AML-193 (cell line): ENCODE measurements at places on chromosomes 1 and 21.

DNA sequence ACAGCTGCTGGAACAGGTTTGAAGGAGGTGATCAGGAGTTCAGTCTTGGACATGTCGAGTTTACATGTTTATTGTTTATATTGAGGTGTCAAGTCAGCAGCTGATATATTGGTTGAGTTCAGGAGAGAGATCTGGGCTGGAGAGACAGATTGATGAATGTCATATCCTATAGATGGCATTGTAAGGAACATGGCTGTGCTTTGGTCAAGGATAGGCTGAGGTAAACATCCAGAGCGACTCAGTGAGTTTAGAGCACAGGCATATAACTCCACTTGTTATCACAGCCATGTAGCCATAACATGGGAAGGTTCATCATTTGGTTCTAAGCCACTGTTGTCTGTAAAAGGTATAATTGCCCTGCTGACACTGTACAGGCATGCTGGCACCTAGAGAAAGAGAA is 5.5 kb upstream of the MYOCOS start:
- no peak for DNase-seq

GRCh38 chr1:41833519-41834000 is 85.2 kb downstream of the HIVEP3 start:
- no peak for DNase-seq

GRCh38 chr1:166066107-166066506 is 100.7 kb downstream of the FAM78B start:
- no peak for DNase-seq

GRCh38 chr1:231719485-231720183 is 93.0 kb downstream of the DISC1 start:
- no peak for DNase-seq

GRCh38 chr1:230103306-230104173 is 36.5 kb downstream of the GALNT2 start:
- no peak for DNase-seq

- DNase-seq: no peak
Measured at GRCh38 chr1:119966020-119966419, 69.7 kb upstream of the ADAM30 start.

- DNase-seq: no peak
Measured at GRCh38 chr1:240831191-240831631, 219.3 kb upstream of the GREM2 start.

DNA sequence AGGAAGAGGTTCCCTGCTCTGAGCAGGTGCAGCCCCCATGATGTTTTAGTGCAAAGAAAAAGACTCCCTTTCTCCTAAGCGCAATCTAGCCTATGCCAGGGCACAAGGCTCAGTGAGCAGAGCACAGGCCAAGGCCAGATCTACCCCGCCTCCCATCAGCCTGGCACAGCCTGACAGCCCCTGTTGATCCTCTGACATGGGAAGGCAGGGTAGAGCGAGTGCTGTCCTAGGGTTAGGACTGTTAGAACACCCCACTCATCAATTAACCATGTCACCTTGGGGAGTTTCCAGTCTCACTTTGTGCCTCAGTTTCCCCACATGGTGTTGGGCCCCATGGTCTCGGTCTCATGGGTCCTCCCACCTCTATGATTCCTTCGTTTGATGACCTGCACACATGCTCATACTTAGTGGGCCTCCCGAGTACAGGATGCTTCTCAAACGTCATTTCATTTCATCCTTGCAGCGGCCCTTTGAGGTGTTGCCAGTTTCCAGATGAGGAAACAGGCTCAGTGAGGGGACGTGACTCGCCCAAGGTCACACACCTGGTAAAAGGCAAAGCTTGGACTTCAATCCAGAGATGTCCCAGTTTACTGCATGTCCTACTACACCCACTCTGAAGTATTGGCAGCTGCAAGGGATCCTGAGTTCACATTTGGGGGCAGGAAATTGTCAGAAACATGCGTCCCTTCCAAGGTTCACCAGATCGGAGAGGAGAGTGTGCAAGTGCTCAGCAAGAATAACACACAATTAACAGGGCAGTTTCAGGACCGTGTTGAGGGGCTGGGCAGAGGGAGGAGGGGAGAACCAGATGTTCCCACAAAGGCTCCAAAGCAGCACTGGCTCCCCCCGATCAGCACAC is 213.3 kb downstream of the TRABD2B start:
- DNase-seq: no peak

DNA sequence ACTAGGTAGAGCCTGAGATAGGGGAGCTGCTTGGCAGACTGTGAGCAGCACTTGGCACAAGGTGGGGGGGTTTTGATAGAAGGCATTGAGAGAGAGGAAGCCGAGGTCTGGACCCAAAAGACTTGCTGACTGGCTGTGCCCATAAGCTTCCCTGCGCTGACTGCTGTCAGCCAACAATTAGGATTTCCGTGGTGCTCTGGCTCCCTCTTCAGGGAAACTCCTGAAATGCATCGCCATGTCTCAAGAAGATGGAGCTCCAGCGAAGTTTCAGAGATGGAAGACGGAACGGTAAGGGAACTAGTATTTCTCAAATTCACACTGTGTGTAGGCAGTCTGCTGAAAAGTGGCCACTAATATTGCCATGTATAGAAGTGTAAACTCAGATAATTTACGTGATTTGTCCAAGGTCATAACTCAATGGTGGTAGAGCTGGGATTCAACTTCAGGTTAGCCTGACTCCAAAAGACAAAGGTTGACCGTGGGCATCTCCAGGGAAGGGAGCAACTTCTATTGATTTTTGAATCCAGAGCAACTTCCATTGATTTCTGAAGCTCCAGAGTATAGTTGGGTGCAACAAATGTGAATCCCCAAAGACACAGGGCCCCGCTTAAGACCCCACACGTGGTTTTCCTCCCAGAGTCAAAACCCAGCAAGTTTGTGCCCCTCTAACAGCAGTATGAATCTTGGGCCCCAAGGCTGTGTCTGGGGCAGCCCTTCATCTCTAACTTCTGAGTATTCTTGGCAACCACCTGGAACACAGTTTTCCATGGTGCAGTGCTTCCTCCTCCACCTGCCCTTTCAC is 44.5 kb upstream of the CRNN start:
- peak; percentile 68 for DNase-seq

GRCh38 chr1:75214017-75214416 is 79.8 kb downstream of the LHX8 start:
- no peak for DNase-seq

DNA sequence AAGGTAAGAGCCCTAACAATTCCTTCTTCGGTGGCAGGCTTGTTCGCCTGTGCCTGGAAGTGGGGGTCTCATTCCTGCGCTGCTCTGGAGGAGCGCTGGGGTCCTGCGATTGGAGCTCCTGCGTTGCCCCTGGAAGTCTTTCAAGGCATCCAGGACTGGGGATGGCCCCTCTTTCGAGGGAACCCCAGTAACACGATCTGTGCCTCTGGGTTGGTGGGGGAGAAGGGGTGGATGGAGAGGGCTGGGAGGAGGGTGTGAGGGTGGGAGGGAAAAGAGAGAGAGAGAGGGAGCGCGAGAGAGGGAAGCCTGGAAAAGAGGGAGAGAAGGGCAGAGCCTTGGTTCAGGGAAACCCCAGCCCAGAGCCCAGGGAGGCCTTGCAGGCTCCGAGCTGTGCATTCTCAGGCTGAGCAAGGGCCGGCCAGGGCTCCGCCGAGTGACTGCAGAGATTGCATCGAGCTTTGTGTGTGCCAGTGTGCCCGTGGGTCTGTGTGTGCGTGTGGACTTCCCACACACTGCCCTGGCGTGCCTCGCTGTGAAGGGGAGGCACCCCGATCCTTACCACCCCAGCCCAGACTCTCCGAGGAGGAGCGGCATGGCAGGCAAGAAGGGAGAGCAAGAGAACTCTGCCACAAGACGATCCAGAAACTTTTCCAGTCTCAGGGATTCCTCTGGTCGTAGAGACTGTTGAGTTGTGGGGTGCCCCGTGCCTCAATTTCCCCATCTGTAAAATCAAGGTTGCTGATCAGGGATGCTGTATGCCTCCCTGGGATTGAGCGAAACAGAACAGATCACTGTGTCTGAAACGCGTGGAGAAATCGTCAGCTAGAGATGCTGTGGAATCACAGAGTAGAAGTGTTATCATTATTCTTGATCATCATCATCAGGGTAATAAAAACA is 619 bp downstream of the BCL9 start:
- DNase-seq: no peak

- DNase-seq: peak; percentile 33
Measured at GRCh38 chr1:203629016-203629506, 2.4 kb downstream of the ATP2B4 start.

DNA sequence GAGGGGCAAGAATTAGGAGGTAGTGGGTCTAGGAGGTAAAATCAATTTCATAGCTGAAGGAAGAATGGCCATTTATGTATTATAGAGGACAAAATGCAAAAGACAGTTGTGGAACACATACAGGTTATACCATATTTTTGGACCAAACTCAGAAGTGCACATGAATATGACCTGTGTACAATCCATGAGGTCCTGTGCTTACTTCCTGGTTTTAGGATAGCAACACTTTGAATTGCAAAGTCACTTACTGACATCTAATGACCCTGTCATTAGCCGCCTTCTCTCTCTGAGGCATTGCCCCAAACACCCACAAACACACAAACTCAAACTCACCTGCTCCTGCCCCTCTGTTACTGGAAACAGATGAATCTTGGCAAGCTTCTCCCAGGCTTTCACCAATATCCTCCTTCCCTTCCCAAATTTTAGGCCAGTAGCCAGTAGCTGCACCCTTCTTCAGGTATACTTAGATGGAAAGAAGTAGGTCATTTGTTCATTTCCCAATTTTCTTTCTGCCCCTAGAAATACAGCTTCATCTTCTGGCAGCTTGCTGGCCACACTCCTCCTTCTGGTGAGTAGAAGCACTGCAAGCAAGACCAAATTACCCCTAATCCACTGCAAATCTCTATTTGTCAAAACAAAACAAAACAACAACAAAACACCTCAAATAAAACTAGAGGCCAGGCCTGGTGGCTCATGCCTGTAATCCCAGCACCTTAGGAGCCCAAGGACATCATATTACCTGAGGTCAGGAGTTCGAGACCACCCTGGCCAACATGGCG is 13.7 kb upstream of the RPL5 start:
- DNase-seq: peak; percentile 41

- DNase-seq: no peak
Measured at GRCh38 chr1:160114085-160114484, 1.5 kb upstream of the ATP1A2 start.

DNA sequence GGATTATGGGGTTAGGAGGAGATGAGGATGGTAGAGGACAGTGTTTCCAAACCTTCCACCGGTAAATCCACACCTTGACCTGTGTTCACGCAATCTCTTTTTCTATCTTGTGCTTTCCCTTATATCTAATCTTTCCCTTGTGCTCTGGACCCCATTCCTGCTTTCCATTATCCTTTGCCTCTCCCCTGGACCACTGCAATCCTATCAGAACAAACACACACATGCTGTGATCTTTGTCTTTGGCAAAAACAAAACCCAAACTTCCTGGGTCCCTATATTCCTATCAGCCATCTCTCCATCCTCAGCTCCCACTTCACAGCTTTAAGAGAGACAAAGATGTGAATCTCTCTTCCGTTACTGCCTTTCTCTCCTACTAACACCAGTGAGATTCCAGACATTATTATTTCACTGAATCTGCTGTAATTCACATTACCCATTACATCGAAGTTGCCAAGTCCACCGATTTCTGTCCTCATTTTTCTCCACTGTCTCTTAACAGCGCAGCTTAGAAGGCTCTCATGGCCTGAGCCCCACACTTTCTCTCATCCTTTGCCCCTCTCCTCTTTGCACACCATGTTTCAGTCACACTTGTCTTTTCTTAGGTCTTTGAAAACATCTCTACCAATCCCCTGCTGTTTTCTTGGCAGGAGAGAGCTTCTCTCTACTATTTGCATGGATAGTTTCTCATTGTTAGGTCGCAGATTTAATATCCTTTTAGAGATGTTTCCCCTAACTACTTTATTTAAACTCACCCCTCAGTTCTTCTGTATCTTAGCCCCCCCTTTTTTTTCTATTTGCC is 230.0 kb upstream of the B3GALT2 start:
- no peak for DNase-seq

DNA sequence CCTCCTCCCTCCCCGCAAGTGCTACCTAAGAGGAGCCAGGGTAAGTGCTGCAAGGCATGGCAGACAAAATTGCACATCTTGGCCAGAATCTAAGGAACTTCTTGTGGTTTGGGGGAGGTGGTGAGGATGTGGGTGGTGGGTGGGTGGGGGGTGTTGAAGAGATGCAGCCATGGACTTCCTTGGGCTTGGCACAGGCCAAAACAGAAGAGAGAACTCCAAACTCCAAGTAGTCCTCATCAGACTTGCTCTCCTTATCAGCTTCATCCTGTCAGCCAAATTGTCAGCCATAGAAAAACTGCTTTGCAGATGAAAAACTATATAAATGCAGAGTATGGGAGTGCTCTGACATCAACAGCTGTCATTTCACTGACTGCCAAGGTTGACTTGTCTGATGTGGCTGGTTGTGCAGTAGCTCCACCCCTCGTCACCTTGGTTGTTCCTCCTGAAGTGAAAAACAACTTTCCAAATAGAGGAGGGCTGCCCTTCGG is 7.1 kb downstream of the AMIGO1 start:
- no peak for DNase-seq

DNA sequence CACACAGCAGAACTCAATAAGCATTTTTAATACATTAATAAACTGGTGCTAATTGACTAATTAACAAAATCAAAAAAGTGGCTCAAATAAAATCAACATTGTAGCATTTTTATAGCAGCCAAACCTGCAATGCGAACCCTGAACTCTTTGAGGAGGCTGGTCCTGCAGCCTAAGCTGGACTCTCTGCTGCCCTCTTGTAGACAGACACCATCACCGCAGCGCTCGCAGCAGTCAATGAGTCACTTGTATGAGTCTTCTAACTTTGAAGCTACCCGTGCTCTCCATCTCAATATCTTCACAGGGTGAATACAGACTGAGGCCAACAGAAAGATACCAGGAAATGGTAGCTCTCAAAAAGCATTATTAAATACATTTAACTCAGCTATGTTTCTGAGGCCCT is 9.7 kb upstream of the KRTAP7-1 start:
- peak; percentile 8 for DNase-seq

DNA sequence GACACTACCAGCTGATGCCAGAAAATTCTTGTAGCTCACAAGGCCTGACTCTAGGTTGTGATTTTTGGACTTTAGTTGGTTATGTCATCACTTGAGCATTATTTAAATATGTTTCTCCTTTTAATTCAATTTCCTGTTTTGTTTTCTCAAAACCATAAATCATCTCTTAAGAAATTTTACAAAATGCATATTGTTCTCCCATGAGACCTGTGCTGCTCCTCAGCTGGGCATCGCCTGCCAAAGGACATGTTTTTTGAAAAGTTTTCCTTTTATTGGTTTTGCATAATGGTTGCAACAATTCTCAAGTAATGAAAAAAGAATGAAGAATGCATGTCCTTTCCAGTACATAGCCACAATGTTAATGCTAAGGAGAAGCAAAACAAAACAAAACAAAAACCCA is 204.7 kb upstream of the LYPLAL1 start:
- DNase-seq: no peak

DNA sequence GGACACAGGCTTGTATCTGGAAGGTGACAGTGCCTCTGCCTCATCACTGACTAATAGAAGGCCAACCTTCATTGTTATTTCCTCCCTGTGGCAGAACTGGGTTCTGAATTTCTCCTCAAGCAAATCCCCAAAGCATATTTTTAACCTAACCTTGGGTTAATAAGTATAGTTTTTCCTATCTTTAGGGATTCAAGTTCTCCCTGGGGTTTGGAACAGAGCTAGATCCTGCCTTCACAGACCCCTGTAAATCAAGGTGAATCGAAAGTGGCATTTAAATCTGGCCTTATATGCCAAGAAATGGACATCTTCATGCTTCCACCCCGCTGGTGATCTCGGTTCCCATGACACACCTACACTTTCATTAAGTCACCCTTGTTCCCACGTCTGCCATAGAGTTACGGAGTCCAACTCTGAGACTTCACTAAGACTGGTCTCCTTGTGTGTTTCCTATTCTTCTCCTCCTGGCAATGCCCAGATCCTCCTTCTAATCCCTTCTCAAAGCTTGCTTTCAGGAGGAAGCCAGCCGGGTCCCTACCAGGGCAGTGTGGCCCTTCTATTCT is 4.3 kb upstream of the CHI3L2 start:
- no peak for DNase-seq
